ENCODE measurements at places on chromosomes 7 and 10.

GRCh38 chr10:119940487-119940886, 48.0 kb downstream of the SEC23IP start:
- no peak for DNase-seq

DNA sequence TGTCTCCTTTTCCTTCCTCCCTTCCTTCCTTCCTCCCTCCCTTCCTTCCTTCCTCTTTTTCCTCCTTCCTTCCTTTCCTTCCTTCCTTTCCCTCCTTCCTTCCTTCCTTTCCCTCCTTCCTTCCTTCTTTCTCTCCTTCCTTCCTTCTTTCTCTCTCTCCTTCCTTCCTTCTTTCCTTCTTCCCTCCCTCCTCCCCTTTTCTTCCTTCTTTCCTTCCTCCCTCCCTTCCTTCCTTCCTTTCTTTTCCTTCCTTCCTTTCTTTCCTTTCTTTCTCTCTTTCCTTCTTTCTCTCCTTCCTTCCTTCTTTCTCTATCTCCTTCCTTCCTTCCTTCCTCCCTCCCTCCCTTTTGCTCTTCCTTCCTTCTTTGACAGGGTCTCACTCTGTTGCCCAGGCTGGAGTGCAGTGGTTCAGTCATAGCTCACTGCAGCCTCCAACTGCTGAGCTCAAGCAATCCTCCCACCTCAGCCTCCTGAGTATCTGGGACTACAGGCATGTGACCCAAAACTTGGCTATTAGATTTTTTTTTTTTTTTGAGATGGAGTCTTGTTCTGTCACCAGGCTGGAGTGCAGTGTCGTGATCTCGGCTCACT, 15.9 kb upstream of the CYTH3 start:
- no peak for DNase-seq

DNA sequence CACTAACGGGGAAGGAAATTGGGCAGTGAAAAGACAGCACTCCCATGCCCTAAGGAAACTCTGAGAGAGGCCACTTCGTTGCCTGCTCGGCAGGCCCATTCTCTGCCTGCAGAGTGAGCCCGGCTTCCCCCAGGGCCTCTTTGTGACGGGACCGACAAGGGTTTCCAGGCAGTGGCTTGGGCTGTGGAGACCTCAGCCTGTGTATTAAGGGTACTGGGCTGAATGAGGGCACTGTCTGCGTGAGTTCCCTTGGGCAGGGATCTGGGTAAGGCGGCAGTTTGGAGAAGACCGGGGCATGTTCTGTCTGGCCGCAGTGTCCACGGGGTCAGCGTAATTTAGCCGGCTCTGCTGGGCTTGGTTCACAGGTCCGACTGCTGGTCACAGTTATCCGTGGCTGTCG, 237.2 kb downstream of the MGMT start:
- no peak for DNase-seq

- no peak for DNase-seq
Observed at GRCh38 chr10:60955957-60956425, 12.0 kb upstream of the RHOBTB1 start.

GRCh38 chr7:21642422-21642821, 99.6 kb downstream of the DNAH11 start:
- DNase-seq = no peak

DNA sequence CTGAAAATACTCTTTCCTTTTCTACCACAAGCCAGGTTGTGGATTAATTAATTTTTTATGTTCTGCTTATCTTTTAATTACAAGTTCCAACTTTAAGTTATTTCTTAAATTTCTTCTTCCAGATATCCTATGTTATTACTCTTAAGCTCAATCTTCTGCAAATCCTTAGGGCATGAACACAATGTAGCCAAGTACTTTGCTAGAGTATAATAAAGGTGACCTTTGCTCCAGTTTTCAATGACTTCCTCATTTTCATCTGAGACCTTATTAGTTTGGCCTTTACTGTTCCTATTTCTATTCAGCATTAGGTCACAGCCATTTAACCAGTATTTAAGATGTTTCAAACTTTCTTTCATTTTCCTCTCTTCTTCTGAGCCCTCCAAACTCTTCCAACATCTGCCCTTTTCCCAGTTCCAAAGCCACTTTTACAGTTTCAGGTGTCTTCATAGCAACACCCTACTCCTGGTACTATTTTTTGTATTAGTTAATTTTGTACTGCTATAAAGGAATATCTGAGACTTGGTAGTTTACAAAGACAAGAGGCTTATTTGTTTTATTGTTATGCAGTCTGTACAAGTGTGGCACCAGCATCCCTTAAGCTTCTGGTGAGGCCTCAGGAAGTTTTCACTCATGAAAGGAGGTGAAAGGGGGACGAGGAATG, 886.2 kb upstream of the GHITM start:
- DNase-seq = no peak

DNA sequence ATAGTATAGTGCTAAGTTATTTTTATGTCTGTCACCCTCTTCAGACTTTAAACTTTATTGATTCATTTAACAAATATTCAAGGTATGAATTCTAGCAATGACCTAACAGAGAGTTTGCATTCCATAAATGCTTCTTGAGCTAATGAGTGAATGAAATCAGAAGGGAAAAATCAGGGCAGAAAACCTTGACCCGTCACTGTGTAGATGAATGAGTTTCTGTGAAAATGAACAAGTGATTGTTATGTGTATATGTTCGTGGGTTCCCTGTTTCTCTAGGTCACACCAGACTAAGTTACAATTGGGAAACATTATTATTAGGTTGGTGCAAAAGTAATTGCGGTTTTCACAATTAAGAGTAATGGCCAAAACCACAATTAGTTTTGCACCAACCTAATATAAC, 30.1 kb downstream of the APBB1IP start:
- DNase-seq = no peak

Data from WTC11 (cell line).